ENCODE measurements at places on chromosomes 7 and 10.

DNA sequence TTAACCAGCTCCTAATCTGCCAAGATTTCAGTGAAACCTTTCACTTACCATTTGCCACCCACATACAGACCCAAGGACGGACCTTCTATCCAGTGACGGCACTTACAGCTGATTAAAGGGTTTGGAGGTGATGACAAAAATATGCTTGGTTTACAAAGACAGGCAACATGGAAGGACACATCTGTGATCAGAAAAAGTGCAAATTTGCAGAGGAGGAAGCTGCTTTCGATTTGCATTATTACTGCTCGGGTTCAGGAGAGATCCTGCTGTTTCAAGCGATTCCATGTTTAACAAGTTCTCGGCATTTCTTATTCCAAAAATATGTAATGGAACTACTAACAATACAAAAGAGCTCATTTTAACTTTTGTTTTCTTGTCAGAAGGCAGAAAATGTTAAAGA lies 109.0 kb downstream of the JAZF1 start:
- ATAC-seq: no peak

DNA sequence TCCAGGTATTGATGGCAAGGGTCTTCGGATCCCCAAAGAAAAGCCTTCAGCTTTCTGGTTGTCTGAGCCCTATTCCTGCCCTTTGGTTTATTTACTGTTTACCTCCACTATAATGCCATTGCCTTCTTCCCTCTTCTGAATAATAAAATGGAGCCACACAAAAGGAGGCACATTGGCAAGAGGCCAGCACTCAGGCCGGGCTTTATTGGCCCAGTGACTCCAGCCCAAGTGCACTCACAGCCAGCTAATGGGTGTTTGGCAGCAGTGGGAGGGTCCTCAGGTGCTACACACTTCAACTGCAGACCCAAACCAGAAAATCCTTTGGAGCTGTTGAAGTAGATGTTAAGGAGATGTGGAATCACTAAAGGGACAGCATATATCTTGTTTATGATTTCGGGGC lies 336.0 kb downstream of the PLXNA4 start:
- no peak for ATAC-seq

DNA sequence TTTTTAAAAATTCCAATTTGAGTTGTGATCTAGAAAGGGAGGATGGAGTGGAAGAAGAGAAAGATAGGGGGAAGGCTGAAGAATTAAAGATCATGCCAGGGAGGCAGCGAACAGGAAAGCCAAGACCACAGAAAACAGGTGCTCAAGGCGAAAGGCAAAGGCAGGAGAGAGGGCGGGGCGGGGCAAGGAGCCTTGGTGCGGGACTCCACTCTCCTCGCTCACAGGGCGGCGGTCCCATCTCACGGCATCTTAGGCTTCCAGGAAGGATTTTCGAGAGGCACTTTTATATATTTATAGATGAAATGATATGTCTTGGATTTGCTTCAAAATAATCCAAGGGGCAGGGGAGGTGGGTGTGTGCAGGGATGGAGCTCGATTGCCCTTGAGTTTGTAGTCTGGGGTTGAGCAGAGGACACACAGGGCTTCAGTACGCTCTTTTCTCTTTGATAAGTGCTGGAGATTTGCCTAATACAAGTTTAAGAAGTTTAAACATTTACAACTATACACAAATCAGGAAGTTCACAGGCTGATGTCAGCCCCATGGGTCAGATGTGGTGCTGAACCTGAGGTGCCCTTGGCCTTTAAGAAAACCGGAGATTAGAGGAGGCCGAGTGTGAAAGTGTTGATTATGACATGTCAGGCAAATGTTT lies 161.1 kb downstream of the PRKAG2 start:
- no peak for ATAC-seq

GRCh38 chr10:121579656-121580055 lies 18.6 kb downstream of the FGFR2 start:
- ATAC-seq: no peak
